EL (cell line): ENCODE measurements at places on chromosomes 4 and X.

- DNase-seq, result no peak
Observed at GRCh38 chrX:25279510-25279909, 263.7 kb upstream of the ARX start.

- DNase-seq, result no peak
Observed at GRCh38 chr4:102693262-102693850, 67.4 kb downstream of the MANBA start.

DNA sequence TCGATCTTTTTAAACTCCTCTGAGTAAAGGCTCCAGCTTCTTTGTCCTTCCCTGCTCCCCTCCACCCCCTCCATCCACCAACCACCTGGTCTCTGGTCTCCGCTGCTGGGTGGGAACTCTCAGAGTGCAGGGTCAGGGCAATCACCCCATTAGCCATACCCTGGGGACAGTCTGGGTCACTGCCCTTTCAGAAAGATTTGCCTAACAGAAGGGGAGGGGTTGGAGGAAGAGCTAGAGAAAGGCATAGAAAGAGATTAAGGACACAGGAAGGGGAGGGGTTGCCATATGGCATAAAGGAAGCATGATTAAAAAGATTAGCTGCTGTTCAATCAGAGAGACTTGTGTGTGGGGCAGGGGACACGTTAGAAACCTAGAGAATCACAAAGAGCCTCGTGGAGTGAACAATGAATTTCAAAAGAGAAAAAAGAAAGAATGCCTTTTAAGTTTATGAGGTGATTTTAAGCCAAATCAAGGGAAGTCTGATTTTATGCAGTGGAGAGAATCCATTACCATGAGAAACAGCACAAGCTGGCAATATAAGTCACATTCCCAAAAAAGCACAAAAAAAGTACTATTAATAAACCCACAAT lies 115.5 kb upstream of the ACSL4 start:
- DNase-seq, result no peak

DNA sequence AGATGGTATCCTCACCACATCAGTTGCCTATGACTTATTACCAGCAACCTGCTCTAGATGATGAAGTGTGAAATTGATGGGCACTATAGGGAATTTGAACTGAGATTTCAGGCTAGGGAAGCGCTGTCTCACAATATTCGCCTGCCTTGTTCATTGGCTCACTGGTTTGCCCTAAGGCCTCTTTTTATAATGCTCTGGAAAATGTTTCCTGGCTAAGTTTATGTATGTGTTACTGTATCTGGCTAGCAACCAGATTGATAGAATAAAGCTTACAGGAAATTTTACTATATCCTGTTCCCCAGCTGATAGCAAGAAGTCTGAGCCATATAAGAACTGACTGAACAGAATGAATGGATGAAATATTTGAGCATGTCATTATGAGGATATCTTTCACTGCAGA lies 71.6 kb downstream of the GSTCD start:
- no peak for DNase-seq

GRCh38 chrX:129613596-129613995 lies 41.2 kb downstream of the APLN start:
- no peak for DNase-seq

GRCh38 chrX:1466971-1467561 lies 14.4 kb upstream of the ASMTL start:
- no peak for DNase-seq

DNA sequence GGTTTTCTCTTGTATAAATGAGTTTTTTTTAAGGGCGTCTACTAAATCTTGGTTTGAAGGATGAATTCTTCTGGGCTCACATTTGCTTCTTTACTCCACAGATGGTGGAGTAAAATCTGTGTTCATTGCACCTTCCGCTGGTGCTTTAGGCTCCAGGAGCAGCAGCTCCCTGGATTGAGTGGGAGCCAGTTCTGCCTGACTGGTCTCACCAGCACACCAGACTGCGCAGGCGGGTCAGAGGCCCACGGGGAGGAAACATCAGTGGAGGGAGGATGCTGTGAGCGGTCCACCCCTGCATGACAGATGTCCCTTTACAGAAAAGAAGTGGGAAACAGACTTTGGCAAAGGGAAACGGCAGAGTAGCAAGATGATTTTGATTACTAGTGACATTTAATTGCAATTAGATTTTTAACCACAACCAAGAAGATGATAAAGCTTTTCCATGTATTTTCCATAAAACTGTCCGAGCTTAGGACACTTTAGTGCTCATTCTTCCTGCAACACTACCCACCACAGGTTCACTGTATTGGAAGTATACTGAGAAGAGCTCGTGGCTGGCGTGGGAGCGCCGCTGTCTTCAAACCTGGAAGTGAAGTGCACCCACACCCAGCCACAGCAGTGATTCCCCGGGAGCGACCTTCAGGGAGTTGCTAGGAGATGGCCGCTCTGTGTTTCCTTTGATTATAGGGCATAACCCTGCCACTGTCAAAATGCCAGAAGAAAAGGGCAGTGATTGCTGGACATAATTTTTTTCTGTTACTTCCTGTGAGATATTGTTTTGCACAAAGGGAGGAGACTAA lies 95.2 kb downstream of the SORBS2 start:
- DNase-seq, result no peak

DNA sequence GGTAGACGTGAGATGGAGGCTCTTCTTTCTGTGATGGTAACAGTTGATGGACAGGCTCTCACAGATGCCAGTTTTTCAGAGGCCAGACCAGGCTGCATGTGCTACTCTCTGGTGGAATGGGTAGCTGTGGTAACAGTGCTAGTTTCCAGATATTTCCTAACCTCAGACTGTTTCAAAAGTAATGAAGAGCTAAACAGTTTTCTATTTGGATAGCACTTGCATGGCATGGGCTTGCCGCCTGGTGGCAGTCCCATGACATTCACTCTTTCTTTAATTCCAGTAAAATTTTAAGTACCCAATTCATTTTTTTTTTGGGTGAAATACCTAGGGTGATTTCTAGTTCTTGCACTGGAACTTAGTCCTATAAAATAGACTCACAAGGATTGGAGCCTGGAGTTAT lies 220.2 kb upstream of the MAD2L1 start:
- DNase-seq, result no peak

DNA sequence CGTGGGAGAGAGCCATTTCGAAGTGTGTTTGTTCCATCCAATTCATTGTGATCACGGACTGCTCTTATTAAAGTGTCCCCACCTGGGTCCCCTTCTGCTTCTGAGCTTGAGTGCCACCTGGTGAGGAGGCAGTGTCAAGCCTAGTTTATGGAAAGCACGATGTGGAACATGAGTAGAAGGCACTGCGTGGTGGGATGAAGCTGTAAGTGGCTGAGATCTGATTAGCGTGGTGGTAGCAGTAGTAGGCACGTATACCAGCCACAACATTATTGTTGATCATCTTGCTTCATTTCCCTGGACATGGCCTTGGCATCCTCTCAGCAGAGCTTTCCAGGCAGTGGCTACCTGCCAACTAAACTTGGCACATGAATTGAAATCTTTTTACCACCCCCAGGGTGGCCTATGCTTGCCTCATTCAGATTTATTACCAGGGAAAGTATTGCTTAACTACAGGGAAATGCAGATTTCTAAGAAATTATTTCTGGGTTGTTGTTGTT lies 46.4 kb downstream of the GPAT3 start:
- peak; percentile 21 for DNase-seq
